Stimulated activated naive B cell treated with anti-CD40 and anti-IgM and Interleukin-4, amounts not matched to agents 10 μg/mL and 1 μg/mL and 100 μg/mL, for 72 hours (primary cell): ENCODE measurements at places on chromosomes 5 and 9.

GRCh38 chr5:11785771-11786352, 118.4 kb downstream of the CTNND2 start:
- DNase-seq: no peak

DNA sequence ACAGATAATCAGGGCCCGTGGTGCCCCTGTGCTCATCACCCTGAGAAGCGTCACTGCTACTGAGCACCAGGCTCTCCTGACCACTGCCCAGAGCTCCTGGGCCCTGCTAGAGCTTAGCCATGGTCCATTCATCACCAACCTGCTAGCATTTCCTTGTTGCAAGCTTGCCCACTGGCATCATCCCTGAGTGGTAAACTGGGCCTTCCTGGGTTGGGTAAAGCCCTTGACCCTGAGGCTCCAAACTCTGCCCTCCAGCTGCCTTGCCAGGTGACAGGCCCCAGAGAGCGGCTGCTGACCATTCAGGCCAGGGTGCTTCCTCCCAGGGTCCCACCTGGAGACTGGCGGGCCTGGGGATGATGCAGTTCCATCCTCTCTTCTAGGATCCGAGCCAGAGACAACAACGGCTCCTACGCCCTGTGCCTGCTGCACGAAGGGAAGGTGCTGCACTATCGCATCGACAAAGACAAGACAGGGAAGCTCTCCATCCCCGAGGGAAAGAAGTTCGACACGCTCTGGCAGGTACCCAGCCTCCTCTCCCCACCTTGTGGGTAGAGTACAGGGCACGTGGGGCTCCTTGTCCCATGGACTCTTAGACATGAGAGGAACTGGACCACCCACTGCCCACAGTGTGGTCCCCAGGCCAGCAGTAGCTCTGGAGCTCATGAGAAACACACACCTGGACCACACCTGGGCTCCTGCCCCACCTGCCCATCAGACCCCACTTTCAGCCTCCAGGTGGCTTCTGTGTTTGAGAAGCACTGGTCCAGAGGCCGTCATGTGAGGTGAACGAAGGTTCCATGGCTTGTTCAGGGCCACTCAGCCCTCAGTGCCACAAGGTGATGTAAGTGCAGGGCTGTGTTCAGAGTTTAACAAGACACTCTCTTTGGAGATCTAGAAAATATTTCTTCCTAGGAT, 60.5 kb downstream of the SYK start:
- DNase-seq: no peak

- no peak for DNase-seq
Observed at GRCh38 chr9:136723362-136723976, 11.1 kb downstream of the DIPK1B start.

DNA sequence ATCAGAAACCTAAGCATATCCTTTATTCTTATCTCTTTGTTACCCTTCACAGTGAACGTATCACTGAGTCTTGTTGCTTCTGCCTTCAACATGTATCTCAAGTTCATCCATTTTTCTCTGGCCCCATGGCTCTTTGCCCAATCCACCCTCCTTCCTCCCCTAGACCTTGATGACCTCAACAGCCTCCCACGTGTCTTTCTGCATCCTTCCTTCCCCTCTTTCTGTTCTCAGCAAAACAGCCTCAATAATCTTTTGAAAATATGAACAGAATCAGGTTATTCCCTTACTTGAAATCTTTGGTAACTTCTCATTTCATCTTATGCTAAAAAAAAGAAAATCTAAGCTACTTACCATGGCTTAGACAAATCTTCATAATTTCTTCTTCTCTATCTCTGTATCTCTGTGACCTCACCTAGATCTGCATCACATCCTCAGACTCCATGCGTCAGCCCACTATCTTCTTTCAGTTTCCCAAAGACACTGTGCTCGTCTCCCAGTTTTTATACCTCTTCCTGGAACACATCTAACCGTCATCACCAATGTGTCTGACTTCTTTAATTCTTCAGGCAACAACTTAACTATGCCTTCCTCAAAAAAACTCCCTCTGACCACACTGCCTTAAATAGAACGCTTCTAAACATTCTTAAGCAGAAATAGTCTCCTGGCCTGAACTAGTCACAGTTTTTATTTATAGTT, 208.0 kb downstream of the PARP8 start:
- DNase-seq: no peak

DNA sequence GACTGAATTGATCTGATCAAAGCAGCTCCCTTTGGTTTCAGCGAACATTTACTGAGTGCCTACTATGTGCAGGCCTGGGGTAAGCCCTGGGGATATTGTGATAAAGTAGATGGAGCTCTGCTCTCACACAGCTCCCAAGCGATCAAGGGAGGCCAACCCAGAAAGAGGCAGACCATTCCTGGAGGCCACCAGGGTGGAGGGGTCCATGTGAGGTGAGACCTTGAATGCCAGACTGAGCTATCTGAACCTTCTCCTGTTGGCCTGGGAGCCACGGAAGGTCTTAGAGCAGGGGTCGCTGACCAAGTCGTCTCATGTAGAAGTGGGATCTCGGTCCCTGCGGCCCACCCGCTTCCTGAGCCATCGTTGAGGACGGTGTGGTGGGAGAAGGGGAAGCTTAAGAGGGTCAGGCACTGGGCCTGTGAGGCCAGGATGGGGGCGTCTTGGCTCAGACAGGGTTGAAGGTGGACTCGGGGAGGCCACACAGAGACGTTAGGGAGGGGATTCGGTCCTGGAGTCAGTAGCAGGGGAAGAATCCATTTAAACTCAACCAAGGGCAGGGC, 62.2 kb upstream of the IL17B start:
- no peak for DNase-seq

DNA sequence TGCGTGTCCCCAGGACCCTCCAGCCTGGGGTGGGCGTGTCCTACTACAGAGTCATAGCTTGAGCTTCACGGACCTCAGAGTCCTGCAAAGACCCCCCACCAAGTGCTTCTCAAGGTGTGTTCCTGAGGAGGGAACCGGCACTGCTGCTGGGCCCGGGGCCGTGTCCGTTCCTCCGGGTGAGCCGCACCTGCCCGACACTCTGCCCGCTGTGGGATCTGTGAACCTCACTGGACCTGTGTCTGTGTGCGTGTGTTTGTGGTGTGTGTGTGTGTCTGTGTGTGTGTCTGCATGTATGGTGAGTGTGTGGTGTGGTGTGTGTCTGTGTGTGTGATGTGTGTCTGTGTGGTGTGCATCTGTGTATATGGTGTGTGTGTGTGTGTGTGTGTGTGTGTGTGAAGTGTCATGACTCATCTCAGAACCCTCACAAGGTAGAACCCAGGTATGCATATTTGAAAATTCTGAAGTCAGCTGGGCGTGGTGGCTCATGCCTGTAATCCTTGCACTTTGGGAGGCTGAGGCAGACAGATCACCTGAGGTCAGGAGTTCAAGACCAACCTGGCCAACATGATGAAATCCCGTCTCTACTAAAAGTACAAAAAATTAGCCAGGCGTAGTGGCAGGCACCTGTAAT, 40.9 kb upstream of the RXRA start:
- no peak for DNase-seq

DNA sequence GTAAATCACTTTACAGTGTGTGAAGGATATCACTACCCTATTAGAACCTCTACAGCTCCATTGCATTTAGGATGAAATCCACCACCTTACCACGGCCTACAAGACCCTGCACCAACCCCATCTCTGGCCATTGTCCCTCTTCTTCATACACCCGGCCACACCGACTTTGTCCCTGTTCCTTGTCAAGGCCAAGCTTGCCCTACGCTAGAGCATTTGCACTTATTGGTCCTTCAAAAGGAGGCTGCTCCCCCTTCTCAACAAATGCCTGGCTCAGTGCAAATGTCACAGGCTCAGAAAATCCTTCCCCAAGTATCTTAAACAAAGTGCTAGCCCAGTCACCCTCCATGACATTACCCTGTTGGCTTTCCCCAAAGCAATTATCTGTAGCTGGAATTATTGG, 4.1 kb upstream of the HRH2 start:
- no peak for DNase-seq

DNA sequence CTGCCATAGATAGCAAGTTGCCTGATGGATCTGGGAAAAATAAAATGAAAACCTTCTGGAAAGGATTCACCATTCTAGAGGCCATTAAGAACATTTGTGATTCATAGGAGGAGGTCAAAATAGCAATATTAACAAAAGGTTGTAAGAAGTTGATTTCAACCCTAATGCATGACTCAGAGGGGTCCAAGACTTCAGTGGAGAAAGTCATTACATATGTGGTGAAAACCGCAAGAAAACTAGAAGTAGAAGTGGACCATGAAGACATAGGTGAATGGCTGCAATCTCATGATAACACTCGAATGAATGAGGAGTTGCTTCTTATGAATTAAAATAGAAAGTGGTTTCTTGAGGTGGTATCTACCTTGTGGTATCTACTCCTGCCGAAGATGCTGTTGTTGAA, 86.6 kb downstream of the GABRA1 start:
- DNase-seq: no peak

GRCh38 chr9:90611568-90611967, 31.1 kb downstream of the DIRAS2 start:
- DNase-seq: no peak

DNA sequence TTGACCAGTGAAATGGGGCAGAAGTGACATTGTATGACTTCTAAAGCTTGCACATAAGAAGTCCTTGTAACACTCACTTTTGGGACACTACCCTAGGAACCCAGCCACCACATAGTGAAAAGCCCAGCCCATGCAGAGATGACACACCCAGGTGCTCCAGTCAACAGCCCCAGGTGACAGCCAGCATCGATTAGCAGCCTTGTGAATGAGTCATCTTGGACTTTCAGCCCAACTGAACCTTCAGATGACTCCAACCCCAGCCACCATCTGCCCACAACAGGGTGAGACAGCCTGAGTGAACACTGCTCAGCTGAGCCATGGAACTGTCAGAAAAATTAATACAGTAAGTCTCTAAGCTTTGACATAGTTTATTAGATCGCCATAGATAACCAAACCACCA, 458.6 kb downstream of the ZSWIM6 start:
- DNase-seq: no peak

DNA sequence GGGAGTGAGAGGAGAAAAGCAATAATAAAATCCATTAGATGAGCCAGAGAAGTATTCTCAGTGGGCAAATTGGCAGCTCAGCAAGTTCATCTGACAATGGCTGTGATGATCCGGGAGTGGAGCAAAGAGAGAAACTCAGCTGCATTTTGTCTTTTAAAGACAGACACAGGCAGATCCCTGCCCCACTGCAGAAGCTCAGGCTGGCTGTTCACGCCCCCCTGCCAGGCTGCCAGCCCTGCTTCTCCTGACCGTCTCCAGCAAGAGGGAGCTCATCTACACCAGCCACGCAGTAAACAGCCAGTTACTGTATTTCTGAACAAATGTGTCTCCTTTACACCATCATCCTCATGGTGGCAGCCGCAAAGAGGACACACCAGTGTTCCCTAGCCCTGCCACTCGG, 114.3 kb upstream of the SARDH start:
- no peak for DNase-seq

GRCh38 chr5:137617528-137618205, 118.2 kb downstream of the KLHL3 start:
- no peak for DNase-seq

- no peak for DNase-seq
Observed at GRCh38 chr9:16501141-16501540, 369.3 kb downstream of the BNC2 start.

GRCh38 chr5:146101646-146102045, 3.7 kb downstream of the PLAC8L1 start:
- no peak for DNase-seq

DNA sequence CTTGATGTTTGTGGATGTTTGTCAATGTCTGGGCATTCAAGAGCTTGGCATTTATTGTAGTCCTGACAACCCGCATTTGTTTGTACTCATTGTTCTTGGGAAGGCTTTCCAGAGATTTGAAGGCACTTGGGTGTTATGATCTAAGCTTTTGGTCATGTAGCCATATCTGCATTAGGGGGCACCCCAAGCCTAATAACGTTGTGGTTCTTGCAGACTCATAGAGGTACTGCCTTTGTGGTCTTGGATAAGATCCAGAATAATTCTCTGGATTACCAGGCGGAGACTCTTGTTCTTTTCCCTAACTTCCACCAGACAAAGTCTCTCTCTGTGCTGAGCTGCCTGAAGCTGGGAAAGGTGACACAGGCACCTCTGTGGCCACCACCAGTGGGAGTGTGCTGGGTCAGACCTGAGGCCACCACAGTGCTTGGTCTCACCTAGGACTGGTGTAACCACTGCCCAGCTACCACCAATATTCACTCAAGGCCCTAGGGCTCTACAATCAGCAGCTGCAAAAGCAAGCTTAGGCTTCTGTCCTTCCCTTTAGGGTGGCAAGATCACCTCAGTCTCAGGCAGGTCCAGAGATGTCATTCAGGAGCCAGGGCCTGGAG, 144.4 kb upstream of the TAS2R1 start:
- DNase-seq: no peak

- no peak for DNase-seq
Observed at GRCh38 chr9:38018958-38019602, 49.9 kb downstream of the SHB start.
